ENCODE measurements at places on chromosomes 6 and 20.

DNA sequence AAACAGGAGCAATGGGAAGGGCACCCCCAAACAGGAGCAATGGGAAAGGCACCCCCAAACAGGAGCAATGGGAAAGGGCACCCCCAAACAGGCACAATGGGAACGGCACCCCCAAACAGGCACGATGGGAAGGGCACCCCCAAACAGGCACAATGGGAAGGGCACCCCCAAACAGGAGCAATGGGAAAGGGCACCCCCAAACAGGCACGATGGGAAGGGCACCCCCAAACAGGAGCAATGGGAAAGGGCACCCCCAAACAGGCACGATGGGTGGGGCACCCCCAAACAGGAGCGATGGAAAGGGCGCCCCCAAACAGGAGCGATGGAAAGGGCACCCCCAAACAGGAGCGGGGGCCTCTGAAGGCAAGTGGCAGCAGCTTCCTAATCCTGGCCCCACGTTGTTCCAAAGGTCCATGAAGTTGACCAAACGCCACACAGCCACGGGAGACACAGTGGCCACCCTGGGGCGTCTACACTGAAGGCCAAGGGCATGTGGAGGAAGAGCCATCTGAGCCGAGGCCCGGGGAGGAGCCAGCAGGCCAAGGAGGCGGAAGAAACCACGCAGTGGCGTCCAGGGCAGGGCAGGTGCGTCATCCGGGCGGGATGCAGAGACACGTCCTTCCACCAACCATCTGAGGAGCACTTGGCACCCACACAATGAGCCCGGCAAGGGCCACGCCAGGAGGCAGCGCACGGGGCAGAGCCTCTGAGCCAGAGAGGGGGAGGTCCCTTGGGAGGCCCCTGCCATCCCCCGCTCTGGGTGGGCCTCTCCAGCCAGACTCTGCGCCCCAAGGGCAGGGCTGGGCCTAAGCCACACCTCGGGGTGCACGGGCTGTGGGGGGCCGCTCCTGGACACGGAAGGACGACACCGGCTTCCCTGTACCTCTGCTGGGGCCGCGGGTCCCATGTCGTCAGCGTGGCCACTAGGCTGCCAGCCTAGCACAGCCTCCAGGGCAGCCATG is 21.5 kb upstream of the NTSR1 start:
- DNase-seq = no peak

GRCh38 chr20:41608606-41609005 is 9.6 kb downstream of the CHD6 start:
- no peak for DNase-seq

DNA sequence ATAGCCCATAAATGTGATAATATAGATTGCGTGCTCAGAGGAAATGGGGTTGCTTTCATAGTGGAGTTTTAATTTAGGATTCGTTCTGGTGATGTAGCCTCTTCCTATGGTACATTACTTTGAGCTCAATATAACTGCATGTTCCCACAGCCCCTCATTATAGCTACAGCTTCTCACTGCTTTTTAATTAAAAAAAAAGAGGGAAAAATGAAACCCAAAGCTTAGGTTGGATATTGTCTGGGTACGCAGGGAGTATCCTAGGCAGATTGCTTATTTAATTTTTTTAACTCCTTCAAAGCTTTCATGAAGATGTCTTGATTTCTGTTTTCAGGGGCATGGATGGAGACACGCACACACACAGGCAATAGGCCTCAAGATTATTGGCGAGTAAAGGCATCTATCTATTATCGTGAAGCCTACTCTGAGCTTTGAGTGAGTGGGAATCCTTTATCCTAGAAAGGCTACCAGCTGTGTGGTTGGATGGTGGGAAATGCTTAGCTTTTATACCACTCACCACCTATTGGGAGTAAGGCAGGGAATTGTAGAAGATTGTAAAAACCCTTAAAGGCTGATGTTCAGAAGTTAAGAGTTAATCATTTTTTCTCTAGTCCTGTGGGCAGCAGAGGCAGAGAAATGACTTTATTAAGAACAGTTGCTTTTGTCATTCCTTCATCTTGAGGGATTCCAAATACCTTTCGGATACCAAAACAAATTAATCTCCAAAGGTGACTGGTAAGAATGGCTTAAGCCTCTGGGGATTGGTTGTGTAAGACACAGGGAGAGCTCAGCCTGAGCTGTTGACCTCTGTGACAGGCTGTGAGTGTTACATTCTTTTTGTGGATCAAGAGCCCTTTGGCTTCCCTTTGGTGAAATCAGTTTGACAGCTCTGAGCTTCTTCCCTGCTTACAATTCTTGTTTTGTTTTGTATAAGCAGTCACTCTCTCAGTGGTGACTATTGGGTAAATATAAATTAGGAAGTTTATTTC is 33.4 kb downstream of the CTNNBL1 start:
- no peak for DNase-seq

DNA sequence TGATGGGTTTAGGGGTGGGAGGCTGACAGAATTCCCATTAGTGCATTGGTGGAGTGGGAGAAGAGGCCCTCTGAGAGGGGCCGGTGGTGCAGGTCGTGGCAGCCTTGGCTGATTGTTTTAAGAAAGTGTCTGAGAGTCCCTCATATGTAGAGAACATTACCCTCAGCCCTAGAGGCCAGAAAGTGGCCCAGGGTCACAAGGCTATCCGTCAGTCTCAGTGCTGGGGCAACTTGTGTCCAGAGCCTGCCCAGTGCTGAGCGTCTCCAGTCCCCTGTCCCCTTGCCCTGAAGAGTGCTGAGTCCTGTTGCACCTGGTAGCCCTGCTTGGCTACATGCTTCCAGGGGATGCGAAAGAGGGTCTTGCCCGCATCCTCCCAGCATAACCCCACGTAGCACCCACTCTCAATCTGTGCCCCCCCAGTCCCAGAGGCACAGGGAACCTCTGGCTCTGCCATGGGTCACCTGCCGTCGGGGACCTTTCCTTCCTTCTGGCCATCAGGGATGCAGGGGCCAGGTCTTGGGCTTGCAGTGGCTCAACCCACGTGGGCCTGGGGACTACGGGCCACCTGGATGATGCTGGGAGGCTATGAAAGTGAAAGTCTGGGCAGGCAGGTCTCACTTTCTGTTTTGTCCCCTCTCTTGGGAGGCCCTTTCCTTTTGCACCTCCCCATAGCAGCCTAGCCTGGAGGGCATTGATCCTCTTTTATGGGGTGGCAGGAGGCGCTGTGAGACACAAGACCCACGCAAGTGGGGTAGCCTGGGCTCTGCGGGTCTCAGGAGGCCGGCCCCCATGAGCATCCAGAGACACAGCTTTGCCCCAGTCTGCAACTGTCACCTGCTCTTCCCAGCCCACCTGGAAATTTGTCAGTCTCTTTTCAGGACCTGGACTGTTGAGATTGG is 12.2 kb downstream of the DUSP15 start:
- no peak for DNase-seq

DNA sequence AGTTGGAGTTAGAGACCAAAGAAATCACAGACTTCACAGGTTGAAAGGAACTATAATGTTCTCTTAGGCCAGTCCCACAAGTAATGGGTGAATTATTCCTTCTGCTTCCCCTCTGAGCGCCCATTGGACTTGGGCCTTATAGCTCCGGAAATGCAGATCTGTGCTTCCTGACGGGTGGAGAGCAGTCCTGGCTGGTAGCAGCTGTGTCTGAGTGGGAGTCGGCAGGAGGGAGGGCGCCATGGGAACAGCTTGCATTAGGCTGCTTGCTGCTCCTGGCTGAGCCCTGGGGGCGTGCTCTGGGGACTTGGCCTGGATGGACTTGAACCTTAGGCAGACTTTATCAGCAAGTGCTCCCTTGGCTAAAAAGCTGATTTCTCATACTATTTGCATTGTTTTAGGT is 18.4 kb upstream of the NUP153 start:
- DNase-seq = no peak

DNA sequence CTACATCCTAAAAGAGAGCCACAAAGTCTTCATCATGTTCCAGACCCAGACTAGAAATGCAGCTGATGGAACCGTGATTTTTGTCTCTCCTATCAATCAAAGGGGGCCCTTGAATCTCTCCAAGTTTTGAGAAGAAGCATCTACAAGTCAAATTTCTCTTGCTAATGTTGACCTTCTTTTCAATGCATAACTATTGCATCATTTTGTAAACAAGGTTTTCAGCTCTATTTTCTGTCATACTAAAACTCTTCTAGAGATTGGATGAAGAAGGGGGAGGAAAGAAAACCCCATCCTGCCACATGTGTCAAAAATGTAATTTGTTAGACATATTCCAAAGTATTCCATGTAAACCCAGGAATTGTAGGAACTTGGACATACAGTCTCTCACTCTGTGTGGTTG is 169.2 kb downstream of the LMBRD1 start:
- DNase-seq = no peak

DNA sequence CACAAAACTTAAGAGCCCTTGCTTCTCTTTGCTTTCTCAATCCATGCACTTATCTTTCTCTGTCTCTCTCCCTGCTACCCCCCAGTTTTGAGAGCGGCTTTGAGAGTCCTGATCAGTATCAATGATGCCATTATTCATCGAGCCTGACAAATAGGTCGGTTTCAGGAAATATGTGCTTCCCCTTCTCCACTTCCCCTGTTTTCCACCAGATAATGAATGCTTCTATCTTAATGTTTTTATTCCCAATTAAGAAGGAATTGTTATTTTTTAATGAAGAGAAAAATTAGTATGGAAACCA is 117.7 kb downstream of the KIF13A start:
- no peak for DNase-seq

GRCh38 chr20:49501917-49502316 is 19.4 kb upstream of the KCNB1 start:
- DNase-seq = no peak

DNA sequence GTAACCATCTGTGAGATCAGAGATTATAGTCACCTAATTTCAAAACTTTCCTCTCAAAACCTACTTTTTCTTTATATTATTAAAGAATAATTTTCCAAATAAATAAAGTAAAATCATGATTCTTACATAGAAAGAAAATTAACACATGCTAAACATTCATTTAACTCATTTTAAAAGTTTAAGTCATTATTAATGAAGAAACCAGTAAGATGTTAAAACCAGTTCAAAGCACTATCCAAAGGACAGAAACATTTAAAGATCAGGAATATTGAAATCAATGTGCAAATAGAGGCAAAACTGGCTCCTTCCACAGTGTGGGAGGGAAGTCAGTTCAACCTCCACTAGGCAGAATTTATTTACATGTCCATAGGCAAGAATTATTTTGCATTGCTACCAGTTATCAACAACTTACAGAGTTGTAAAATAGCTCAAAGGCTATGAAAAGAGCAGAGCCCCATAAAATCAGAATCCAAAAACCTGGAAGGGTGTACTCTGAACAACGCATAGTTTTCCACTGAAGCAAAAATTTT is 146.9 kb downstream of the KHDC1L start:
- DNase-seq = no peak

DNA sequence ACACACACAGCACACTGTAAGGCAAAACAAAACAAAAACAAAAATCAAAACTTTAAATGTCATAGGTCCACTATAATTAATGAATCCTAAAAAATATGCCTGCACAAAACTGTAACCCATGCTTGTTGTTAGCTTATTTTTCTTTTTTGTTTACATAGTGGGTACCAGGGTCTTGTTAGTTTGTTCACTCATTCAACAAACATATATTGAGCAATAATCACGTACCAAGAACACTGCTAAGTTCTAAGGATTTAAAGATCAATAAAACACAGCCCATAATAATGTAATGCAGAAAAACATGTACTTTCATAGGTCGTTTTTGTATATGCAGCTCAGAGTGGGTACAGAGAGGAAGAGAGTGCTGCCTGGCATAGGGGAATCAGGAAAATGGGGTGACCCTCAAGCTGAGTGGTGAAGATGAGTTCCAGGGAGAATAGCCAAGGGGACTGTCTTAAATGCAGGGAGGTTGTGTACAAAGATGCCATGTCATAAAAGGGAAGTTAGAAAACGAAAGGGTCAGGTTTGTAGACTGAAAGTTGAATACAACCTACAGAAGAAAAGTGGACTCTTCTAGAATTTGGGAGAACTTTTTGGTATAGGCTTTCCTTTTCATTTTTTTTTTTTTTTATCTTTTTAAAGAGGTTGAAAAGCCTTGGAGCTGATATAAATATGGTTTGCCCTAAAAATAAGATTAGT is 113.3 kb upstream of the TBX18 start:
- no peak for DNase-seq

- DNase-seq = peak; percentile 40
These were observed 385.7 kb upstream of the MMS22L start for GRCh38 chr6:97668716-97669115.

DNA sequence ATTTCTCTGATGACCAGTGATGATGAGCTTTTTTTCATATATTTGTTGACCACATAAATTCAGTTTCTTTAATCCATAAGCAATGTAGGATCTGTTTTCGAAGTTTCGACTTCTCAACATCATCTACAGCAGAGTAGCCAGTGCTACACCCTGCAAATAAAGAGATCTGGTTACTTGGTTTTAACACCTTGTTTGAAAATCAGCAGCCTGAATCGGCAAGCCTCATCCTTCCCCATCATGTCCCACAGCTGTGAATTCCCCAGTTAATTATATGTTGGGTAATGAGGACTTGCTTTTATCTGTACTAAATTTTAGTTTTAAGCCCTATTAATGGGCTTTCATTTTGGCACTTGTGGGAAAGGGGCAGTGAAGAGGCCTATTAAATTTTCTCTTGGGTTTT is 80.6 kb downstream of the BMP2 start:
- no peak for DNase-seq

DNA sequence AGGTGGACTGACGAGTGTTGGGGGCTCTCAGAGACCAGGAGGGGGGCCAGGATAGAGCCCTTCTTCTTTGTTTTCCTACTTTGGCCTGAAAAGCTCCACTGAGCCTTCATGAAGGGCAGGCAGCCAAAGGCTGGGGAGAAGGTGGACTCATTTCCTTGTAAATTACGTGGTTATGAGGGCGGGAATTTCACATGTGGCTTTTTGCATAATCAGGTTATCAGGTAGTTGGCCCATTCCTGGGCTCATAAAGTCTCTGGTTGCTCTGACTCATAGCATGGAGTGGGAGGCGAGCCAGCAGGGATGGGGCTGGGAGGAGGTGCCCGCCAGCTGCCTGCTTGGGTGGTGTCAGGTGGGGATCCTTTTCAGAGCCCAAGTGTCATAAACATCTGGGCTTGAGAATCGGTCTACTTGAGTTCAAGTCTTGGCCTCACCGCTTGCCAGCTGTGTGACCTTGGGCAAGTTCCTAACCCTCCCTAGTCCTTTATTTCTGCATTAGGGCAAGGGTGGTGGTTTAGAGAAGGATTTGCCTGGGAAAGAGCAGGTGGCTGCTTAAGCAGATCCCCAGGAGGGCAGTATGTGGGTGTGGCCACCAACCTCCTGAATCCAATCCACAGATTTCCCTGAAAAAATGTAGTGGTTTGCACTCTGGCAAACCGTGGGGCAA is 26.5 kb upstream of the RNF24 start:
- DNase-seq = no peak

GRCh38 chr6:46983007-46983411 is 59.1 kb downstream of the ADGRF1 start:
- no peak for DNase-seq

- DNase-seq = no peak
These were observed 1100.6 kb upstream of the CITED2 start for GRCh38 chr6:140475086-140475485.

- DNase-seq = no peak
These were observed at the start of gene FLRT3 for GRCh38 chr20:14337400-14338171. Gene FLRT3 (minus strand): TSS chr20:14337612. CDS start chr20:14327506, 10,106 bp downstream.

DNA sequence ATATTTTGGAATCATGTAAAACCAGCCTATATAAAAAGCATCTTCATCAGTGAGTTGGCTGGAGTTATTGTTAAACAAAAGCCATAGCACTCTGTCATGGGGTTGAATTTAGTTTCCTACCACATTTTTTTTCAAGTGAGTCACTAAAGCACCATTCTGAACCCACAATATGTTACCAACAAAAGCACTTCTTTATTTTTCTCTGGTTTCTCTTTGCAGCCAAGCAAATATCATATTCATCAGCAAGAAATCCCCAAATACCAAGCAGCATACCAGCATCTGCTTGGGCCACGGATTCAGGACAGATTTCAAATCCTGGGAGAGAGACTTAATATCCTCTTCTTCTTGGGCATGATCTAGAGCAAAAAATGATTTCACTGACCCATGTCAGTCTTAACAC is 441.4 kb downstream of the BCKDHB start:
- DNase-seq = no peak

Measured in amygdala (tissue), 56 donors.